ENCODE measurements at places on chromosomes 12 and 14.

DNA sequence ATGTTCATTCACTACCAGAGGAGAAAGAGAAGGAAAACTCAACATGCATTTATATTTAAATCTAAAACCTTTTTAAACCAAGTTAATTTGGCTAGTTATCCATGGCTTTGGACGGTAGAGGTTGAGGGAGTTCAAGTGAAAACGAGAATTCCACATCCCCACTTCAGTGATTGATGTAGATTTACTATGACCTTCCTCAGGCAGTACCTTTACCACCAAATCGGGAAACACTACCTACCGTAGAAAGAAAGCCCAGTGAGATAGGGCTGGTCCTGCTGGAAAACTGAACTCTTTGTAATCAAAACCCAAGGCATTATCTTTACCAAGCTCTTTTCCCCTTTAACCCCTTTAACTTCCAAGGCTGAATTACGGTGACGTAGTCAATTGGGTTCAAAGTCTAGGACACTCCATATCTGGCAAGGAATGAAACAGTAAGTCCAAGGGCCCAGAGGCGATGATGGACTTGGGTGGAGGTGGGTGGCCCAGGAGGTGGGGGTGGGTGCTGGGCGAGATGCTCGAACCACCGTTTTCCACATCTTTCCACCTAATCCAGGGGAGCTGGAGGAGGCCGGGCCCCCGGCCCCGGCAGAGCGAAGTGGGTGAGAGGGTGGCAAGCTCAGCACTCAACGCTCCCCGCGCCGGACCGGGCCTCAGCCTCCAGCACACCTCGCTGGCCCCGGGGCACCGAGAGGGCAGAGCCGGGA is 618 bp downstream of the SEC23A start:
- DNase-seq = no peak

GRCh38 chr12:55850401-55850800 is 7.7 kb upstream of the MMP19 start:
- DNase-seq = no peak

GRCh38 chr14:55221186-55221585 is 29.8 kb upstream of the DLGAP5 start:
- no peak for DNase-seq

DNA sequence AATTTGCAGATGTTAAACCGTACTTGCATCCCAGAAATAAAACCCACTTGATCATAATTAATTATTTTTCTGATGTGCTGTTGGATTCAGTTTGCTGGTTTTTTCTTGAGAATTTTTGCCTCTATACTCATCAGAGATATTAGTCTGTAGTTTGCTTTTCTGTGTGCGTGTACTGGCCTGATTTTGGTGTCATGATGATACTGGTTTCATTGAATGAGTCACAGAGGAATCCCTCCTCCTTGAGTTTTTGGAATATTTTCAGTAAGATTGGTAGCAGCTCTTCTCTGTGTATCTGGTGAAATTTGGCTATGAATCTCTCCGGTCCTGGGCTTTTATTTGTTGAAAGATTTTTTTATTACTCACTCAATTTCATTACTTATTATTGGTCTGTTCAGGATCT is 100.4 kb upstream of the PMCH start:
- DNase-seq = no peak

GRCh38 chr14:99596772-99597171 is 7.2 kb downstream of the CCDC85C start:
- no peak for DNase-seq

- DNase-seq = peak; percentile 29
Observed at GRCh38 chr12:15700595-15700994, 88.6 kb downstream of the EPS8 start.

- no peak for DNase-seq
Observed at GRCh38 chr12:114316076-114316475, 89.9 kb downstream of the TBX5 start.

- DNase-seq = no peak
Observed at GRCh38 chr12:45789025-45789424, 59.5 kb downstream of the ARID2 start.

- no peak for DNase-seq
Observed at GRCh38 chr12:50353869-50354593, 42.4 kb downstream of the FAM186A start.

- DNase-seq = peak; percentile 59
Observed at GRCh38 chr12:103548622-103549601, 38.2 kb upstream of the STAB2 start.

GRCh38 chr12:90216815-90217214 is 508.2 kb upstream of the ATP2B1 start:
- no peak for DNase-seq

DNA sequence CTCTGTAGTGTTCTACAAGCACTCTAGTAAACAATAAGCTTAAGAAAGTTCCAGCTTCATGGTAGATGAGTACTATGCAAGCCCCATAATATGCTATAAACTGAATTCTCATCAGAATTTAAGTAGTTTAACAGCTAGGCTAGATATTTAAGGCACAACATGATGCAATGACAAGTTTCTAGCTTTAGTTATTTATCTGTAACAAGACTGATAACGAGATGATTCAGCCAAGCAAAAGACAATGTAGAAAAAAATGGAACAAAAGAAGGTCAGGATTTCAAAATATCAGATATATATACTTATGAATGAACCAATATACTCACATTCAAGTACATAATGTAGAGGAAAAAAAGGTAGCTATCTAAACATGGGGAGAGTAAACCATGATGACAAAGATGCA is 61.0 kb upstream of the RERGL start:
- no peak for DNase-seq

DNA sequence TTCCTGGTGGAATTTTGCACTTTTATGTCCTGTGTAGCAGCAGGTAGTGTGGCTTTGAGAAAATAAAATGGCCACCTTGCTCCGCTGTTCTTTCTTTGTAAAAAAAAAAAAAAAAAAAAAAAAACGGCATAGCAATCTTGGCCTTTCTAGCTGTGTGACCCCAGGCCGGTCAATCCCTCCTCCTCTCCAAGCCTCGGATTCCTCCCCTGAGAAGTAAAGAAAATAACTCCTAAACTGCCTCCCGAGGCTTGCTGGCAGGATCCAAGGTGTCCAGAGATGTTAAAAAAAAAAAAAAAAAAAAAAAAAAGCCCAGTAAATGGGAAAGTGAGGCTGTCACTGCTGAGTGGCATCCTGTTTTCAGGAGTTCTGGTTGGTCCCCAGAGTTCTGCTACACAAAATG is 23.9 kb upstream of the MAP1LC3B2 start:
- DNase-seq = no peak

DNA sequence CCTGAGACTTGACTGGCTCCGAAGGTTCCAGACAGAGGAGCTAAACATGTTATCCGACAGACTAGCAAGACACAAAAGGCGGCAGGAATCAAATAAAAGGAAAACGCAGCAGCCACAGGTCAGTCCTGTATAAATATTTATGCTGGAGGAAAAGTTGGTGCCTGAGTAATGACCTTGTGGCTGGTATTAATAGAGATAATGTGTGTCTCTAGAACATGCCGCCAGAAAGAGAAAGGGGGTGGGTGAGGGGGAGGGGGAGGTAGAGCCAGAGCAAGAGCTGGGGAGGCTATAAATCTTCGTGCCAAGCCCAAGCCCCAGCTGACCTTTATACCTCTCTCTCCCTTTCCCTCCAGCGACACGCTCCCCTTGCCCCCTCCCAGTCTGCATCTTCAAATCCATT is 590.4 kb downstream of the MED13L start:
- no peak for DNase-seq

DNA sequence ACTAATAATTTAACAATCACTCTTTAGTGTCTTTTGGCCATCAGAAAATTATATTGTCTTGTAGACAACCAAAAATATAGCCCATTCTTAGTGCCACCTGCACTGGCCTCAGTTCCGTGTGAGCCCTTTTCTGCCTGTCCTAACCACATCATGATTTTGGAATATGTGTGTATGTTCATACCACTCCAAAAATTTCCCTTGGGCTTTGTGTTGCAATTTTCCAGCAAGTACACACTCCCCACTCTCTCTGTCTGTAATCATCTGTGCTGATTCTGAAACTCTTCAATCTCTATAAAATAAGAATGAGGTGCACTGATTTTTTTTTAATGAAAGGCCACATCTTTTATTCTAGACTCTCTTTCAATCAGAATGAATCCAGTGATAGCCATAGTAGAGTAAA is 196.0 kb downstream of the PIK3C2G start:
- no peak for DNase-seq

Measured in T-helper 2 cell treated with Interferon-gamma antibody and Interleukin-4, amounts not matched to agents 5 μg/mL and 100 μg/mL, for 36 hours (primary cell).